Non-pigmented ciliary epithelial cell (primary cell): ENCODE measurements at places on chromosomes 11 and 22.

GRCh38 chr22:38766076-38766777 is 10.4 kb upstream of the SUN2 start:
- DNase-seq = no peak

DNA sequence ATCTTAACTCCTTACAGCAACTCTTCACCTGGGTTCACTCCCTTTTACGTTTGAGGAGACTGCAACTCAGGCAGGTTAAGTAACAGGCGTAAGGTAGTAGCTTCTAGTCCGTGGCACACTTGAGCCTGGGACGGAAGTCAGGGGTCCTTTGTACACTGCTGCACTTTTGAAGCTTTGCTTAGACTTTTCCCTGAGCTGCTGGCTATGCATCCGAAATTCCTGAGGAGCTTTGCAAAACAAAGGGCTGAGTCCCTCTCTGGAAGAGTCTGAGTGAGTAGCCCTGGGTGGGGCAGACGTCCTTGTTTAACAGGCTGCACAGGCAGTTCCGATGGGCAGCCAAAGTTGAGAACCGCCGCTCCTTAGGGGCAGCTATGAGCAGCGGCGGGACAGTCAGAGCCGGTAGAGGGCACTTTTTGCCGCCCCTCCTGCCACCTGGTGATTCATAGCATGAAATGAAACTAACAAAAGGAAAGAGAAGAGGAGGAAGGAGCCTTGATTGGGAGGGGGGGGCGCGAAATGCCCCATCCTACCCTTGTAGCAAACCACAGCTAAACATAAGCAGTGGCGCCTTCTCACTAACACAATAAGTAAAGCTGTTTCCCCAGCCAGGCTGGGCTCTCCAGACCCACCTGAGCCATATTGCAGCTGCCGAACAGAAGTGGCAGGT is 1.4 kb downstream of the TMEM109 start:
- no peak for DNase-seq

DNA sequence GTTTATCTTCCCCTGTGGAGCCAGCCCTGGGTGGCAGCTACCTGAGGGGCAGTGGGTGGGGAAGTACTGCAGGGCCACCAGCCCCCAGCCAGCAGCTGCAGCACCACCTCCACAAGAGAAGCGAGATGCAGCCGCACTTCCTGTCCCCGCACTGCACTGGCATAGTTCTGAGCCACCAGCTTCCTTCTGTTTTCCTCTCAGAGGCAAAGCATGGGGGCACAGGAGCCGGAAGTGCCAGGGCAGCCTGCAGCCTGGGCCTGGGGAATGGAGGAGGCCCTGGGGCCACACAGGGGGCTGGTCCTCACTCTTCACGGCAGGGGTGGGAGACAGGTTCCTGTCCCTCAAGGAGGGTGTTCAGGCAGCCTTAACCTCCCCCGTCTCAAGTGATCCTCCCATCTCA is 11.9 kb upstream of the SH3BP1 start:
- no peak for DNase-seq

DNA sequence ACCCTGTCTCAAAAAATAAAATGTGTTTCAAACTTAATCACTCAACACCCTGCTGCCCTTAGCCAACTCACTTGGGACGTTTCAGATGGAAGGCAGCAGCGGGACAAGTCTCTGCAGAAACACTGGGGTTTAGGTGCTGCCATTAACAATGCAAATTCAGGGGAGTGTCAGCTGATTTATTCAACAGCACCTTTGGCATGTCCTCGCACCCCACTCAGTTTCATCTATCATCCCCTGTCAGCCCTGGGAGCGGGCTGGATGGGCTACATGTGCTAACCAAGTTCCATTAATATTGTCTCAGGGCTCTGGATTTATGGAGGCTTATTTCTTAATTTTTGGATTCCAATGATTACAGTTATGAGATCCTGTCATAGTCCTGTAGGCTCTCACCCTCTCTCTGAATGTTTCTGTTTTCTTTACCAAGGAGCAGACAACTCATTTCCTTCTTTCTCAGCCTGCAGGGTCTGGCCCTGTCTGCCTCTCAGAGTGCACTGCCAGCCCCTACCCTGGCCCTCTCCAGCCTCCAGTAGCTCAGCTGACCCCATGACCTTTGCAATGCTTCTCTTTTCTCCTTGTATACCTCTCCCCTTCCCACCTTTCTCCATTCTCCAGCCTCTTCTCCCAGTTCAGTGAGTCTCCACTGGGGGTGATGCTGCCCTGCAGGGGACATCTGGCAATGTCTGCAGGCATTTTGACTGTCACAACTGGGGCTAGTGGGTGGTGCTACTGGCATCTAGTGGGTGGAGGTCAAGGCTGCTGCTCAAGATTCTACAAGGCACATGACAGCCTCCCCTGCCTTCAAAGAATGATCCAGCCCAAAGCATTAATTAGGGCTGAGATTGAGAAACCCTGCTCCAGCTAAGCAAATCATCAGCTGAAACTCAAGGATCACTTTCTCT is 79.0 kb downstream of the APIP start:
- DNase-seq = no peak

- DNase-seq = no peak
These were observed 14.6 kb upstream of the STK33 start for GRCh38 chr11:8608652-8609051.

- peak; percentile 85 for DNase-seq
These were observed 42.8 kb downstream of the PACS1 start for GRCh38 chr11:66112601-66113499.

GRCh38 chr11:82988936-82989627 is 82.6 kb downstream of the RAB30 start:
- no peak for DNase-seq

- DNase-seq = no peak
These were observed 233.8 kb upstream of the UBASH3B start for GRCh38 chr11:122421702-122422101.
